ENCODE measurements at places on chromosomes 6 and 20.

- no peak for DNase-seq
Observed at GRCh38 chr6:145815309-145816274, 997 bp upstream of the FBXO30 start.

DNA sequence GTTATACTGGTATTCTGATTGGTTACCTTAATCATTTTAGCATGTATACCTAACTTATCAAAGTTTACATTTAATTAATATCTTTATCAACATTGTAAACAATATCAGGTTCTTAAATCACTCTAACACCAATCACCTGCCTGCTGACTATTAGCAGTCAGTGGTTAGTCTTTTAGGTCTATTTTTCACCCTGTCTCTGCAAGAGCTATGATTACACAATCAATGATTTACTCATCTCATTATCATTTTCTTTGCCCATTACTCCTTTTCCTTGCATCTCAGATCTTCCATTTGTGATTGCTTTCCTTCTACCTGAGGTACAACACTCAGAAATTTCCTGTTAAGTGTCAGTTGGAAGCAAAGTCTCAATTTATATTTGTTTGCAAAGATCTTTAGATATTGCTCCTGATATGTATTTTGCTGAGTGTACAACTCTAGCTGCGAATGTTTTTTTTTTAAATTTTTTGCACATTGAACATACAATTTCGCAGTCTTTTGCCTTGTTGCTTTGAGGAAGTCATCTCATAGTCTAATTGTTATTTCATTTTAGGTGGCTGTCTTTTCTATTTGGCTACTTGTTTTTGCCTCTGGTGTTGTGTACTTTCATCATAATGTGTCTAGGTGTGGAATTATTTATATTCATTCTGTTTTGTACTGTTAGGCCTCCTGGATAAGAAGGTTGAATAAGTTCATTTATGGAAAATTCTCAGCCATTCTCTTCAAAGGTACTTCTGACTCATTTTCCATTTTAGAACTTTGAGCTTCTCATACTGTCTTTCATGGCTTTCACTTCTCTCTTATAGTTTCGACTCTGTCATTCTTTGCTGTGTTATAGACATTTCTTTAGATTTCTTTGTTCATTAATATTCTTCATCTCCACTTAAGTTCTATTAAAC is 104.9 kb upstream of the CEP162 start:
- DNase-seq: no peak

- DNase-seq: no peak
Observed at GRCh38 chr6:109121411-109121810, 26.1 kb downstream of the CEP57L1 start.

- no peak for DNase-seq
Observed at GRCh38 chr6:132648356-132648755, 10.6 kb downstream of the TAAR1 start.

DNA sequence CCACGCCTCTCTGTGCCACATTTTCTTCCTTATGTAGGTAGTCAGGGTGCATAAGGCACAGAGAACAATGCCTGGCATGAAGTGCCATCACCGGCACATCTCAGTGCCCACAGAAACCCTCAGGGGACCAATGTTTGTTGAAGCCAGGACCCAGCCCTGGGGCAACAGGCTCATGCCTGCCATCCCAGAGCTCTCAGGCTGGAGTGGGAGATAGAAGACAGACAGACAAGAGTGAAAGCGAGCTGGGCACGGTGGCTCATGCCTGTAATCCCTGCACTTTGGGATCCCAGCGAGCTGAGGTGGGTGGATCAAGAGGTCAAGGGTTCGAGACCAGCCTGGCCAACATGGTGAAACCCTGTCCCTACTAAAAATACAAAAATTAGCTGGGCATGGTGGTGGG is 13.5 kb downstream of the EFCAB8 start:
- no peak for DNase-seq

DNA sequence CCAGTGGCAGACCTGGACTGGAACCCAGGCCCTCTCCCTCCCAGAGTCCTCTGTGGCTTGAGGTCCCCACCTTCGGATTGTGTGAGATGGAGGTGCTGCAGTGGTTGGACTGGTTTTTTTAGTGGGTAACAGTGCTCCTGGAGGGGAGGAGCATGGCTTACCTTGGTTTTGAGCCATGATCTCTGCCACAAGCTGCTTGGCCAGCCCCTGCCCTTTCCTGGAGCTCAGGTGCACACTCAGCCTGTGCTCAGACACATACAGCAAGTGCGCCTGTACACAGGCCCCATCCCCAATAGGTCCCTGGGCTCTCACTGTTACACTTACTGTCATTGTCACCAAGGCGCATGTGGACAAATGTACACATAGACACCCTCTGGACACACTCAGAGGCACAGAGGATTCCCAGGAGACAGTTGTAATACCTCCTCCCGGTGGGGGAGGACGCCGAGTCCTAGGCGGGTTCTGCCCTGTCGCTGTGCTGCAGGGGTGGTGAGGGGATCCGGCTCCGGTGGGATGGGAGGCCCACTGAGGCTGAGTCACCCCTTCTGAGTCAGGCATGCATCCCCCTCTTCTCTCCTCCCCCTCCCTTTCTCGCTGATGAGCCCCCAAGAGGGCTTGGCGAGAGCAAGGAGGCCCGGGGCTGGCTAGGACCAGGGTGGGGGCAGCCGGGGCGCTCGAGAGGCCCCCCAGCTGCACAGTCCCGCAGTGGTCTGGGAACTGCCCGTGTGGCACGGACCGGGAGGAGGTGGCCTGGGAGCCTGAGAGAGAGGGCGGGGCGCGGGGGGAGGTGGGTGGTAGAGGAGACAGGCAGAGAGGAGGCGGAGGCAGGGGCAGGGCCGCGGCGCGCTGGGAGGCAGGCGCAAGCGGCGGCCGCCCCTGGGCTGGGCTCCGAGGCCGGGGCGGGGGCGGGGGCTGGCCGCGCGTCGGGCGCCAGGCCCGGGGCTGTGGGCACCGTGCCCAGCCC is 522 bp upstream of the EPB41L1 start:
- no peak for DNase-seq

- no peak for DNase-seq
Observed at GRCh38 chr6:41922154-41922553, 855 bp downstream of the BYSL start.

DNA sequence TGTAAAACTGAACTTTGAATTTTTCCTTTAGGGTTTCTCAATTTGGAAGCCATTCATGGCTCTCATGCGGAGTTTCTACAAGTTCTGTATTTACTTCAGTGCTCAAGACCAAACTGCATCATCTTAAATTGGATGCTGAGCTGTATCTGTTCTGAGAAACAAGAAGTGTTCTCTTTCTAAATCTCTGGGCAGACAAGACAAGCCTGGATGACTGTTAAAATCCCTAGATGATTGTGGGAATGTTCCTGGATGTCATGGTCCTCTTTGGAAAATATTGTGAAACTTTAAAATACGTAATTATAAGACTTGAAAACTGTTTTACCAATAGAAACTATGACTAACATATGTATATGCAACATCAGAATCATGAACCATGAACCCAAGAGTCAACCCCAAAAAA is 6.2 kb upstream of the GCM1 start:
- no peak for DNase-seq

DNA sequence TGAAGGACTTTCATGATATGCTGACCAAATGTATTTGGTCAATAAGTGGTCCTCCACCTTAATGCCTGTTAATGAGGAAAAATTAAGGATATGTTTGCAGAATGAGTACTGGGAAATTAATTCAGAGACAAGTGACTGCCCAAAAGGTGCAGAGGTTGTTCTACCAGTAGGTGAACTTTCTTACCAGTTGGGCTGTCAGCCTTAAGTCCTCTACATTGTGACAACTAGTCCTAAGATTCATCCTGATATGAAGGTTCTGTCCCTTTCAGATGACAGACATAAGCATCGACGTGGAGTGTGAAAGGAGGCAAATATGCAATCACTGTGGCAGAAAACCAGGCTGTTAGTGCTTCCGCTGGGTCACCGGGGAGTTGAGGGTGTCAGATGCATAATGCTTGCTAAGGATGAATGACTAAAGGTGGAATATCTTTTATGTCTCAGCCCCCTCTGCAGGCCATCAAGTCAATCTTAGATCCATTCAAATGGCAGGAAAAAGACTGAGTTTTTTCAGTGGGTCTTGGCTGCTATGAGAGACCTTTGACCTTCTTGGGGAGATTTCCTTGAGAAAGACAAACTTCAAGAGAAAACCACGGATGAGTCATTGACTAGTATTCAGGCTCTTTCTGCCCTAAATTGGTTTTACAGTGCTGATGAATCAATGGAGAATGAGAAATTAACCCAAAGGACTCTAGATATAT is 226.0 kb downstream of the TPBG start:
- DNase-seq: no peak

GRCh38 chr6:6600875-6601274 is 12.4 kb downstream of the LY86 start:
- DNase-seq: no peak

DNA sequence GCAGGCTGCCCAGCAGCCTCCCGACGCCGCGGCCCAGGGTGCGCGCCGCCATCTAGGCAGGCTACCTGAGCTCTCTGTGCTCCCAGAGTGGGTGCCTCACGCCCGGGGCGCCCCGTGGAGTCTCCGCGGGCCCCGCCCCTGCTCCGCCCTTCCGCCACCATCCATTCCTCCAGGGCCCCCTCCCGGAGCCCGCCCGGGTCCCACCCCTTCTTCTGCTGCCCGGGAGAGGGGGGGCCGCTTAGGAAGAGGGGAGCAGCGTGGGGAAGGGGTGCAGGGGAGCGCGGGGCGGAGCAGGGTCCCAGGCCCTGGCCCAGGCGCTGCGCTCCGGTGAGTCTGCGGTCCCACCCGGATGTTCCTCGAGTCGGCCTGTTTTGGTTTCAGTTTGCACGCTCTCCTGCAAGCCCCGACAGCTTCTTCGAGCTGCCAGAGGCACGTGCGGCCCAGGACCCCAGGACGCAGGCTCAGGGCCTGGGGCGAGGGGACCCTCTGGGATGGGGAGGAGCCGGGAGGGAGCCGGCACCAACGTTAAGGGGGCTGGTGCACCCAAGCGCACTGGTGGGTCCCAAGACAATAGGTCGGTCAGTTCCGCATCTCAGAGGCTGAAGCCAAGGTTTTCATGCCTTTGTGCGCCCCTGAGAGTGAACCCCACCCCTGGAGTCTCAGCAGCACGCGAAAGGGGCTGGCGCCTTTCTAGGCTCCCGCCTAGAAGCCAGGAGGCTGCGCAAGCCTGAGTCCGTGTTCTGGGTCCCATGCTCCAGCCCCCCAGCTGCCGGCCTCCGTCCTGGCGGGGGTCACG is at the start of gene ACSS1:
Gene ACSS1 (minus strand): TSS at position 89 of the 796 bp plus-strand sequence. CDS start 37 bp downstream, at position 52.
- DNase-seq: no peak

DNA sequence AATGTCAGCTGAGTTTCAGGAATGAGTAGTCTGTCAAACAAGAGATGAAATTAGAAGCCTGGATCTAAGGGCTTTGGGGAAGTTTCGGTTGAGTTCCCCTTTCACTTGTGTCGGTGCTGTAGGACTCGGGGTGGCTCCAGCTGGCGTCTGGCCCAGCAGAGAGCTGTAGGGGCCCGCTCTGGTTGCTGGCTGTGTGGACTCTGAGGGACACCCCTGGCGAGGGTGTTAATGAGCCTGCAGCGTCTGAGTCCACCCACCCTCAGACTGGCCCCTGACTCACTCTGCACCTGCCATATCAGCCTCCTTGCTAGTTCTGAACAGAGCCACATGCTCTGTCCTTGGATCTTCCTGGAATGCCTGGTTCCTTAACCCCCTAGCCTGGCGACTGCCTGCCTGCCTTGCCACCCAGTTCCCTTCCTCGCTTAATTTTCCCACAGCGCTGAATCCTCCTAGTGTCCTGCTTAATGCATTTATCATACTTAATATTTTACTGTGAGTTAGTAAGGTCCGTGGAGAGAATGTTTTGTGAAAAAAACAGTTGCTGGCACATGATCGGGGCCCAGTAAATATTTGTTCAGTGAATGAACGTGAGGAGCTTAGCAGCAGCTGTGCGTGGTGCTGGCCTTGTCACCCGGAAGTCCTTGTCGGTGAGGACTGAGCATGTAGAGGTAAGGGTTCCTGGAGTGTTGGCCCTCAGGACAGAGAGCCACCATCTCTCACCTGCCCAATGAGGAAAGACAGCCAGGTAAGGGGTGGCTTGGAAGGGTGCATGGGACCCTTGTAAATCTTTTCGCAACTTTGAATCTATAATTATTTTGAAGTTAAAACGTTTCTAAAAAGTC is 1.6 kb downstream of the DNAJC5 start:
- no peak for DNase-seq

GRCh38 chr6:20572940-20573339 is 38.7 kb downstream of the CDKAL1 start:
- no peak for DNase-seq

DNA sequence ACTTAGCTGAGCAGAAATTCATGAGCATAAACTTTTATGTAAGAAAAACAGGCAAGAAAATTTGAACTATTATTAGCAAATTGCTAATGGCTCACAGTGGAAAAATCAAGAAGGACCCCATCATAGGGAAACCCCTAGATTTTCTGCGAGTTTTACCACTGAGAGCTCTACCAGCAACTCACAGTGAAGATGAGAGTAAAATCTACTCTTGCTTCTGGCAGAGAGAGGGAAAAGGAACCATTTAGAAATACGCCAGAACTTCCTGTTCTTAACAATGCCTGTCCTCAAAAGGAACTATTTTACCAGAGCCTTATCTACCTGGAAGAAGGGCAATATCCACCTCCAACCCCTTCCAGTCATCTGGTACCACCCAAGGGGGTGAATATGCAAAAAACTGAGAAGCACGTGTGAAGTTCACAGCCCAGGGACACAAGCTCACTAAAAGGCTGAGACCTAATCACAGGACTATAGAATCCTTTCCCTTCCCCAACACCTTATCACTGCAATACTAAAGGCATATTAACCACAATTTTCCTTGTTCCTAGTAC is 34.4 kb upstream of the ASF1A start:
- no peak for DNase-seq

GRCh38 chr20:50093240-50093639 is 19.7 kb downstream of the UBE2V1 start:
- no peak for DNase-seq

DNA sequence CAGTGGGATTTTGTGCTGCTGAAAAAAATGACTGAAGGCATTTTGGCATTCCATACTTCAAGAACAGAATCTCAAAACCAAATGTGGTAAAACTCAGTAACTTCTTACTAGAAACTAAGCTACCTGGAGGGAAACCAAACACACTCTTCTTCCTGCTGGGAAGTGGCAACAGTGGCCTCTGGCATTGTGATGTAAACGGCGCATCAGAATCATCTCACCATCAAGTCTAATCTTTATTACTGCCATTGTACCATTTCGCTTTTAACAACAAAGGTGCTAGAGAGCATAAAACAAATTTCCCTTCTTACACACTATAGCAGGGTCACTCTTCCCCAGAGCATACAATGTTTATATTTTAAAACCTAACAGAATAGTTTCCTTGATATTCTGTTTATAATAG is 101.6 kb upstream of the CEP162 start:
- no peak for DNase-seq

- DNase-seq: no peak
Observed at GRCh38 chr20:32965581-32966373, 38.5 kb downstream of the SUN5 start.

GRCh38 chr6:4374216-4374615 is 238.8 kb upstream of the ECI2 start:
- no peak for DNase-seq

- no peak for DNase-seq
Observed at GRCh38 chr6:125169058-125169457, 15.5 kb downstream of the TPD52L1 start.

- DNase-seq: no peak
Observed at GRCh38 chr20:49408509-49409104, 73.9 kb downstream of the KCNB1 start.

GRCh38 chr6:5068153-5068751 is 16.9 kb upstream of the PPP1R3G start:
- DNase-seq: no peak

- no peak for DNase-seq
Observed at GRCh38 chr6:96301781-96302180, 219.8 kb upstream of the UFL1 start.
